Uterus (tissue), 4 donors: ENCODE measurements at places on chromosomes 12 and 14.

- H3K27ac ChIP-seq: no peak overlapping the region
- no peaks in the 10 kb centered on the region for H3K36me3 ChIP-seq
- no peaks in the 10 kb centered on the region for H3K27me3 ChIP-seq
- no peak overlapping the region for H3K4me3 ChIP-seq
- no peaks in the 10 kb centered on the region for H3K4me1 ChIP-seq
Measured at GRCh38 chr12:70883855-70884254, 36.7 kb downstream of the PTPRR start.

GRCh38 chr12:37548266-37548805 is 768.2 kb upstream of the ALG10B start:
- H3K27me3 ChIP-seq: no peaks in the 10 kb centered on the region
- H3K27ac ChIP-seq: no peak overlapping the region

- H3K27ac ChIP-seq: no peak overlapping the region
- no peak for DNase-seq
- no peak overlapping the region for H3K4me3 ChIP-seq
- H3K4me1 ChIP-seq: no peaks in the 10 kb centered on the region
- no peaks in the 10 kb centered on the region for H3K36me3 ChIP-seq
Measured at GRCh38 chr12:46676797-46677520, 148.8 kb downstream of the SLC38A4 start.

DNA sequence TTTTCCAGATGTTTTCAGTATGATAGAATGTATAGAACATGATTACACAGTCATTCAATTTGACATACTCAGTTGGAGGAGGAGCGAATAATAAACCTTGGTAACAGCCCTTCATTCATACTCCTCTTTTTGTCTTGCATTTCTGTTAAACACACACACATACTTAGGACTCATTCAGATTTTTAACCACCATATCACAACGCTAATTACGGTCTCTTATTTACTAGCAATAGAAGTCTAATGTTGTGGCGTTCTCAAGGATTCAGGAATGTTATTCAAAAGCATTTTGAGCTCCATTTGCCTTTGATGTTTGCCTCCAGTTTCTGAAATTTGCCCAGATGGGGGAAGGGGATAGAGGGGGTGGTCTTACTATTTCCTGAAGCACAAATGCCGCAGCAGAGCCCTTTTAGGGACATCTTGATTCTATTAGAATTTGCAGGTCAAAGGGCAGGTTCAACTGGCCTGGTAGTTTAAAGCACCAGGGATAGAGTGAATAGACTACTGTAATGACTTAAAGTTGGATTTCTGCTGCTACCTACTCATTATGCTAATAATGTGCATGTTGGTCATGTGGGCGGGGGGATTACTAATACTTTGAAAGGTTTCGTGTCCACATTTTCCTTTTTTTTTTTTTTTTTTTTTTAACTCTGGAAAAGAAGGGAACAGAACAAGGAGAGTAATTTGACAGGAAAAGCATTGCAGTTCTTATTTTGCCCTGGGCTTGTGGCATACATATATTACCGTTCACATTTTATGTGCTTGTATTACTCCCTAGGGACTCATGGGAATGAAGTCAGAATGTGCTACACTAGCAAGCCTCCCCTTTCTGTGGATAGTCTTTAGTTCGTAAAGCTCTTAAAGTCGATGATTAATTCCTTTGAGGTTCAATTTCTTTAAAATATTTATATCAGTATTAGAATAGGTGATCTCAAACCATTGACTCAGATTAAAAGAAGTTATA is 226.8 kb downstream of the FBXL14 start:
- DNase-seq: no peak
- H3K27me3 ChIP-seq: no peaks in the 10 kb centered on the region
- H3K27ac ChIP-seq: no peak overlapping the region
- no peaks in the 10 kb centered on the region for H3K4me1 ChIP-seq
- no peaks in the 10 kb centered on the region for H3K36me3 ChIP-seq

- no peaks in the 10 kb centered on the region for H3K4me1 ChIP-seq
- H3K27ac ChIP-seq: peak overlapping the region; percentile 80
- no peak overlapping the region for H3K4me3 ChIP-seq
- H3K27me3 ChIP-seq: no peaks in the 10 kb centered on the region
- DNase-seq: no peak
Measured at GRCh38 chr12:91276509-91276908, 93.9 kb upstream of the DCN start.

- no peak overlapping the region for H3K27ac ChIP-seq
- no peak overlapping the region for H3K4me3 ChIP-seq
- H3K36me3 ChIP-seq: no peaks in the 10 kb centered on the region
- no peaks in the 10 kb centered on the region for H3K27me3 ChIP-seq
Measured at GRCh38 chr12:21677622-21678277, 20.1 kb upstream of the LDHB start.

- no peaks in the 10 kb centered on the region for H3K27me3 ChIP-seq
- peak overlapping the region; percentile 38 for H3K4me3 ChIP-seq
- DNase-seq: no peak
- peak overlapping the region; percentile 95 for H3K27ac ChIP-seq
Measured at GRCh38 chr14:104966981-104967385, 11.2 kb downstream of the AHNAK2 start.

DNA sequence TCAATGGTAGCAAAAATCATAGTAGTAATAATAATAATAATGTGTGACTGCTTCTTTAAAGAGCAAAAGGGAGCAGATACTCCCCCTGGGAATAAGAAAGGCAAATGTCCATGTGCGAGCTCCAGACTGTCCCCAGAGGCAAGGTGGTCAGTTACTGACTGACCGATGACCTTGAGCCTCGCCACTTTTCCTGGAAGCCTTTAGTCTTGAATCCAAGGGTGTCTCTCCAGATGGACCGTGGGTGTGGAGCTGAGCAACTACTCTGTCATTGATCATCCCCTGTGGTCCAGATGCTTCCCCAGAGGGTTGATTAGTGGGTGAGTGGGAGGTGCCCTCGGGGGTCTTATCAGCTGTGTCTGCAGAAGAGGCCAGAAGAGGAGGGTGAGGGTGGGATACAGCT is 418.5 kb upstream of the TBX3 start:
- no peaks in the 10 kb centered on the region for H3K4me1 ChIP-seq
- no peak for DNase-seq
- no peak overlapping the region for H3K27ac ChIP-seq
- H3K27me3 ChIP-seq: no peaks in the 10 kb centered on the region
- no peak overlapping the region for H3K4me3 ChIP-seq

DNA sequence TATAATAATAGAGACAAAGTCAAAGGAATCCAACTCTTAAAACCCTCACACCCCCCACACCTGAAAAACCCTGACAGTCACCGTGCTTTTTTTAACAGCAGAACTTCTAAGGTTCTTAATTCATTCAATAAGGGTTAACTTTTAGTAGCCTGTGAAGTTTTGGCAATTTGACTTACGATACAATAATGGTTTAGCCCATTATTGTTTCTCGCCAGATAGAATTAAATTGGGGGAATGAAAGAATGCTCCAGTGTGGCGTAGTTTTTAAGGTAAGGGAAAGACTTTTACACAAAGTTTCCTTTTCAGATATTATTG is 604 bp upstream of the MAGOHB start:
- H3K4me3 ChIP-seq: peak overlapping the region; percentile 71
- DNase-seq: no peak
- no peaks in the 10 kb centered on the region for H3K27me3 ChIP-seq

DNA sequence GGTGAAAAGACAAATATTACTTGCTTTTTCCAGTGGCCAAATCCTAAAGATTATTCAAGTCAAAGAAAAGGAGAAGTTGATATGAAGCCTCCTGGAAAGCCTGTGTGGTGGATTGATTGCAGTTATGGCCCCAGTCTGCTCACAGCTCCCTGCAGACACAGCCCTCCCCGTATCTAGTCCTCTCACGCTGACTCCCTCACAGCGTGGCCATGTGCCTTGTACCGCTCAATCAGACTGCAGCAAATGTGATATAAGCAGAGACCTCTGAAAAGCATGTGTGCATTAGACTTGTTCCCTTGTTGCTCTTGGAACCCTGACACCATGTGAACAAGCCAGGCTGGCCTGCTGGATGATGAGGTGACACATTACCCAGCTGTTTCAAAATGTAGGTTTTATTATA is 398.0 kb upstream of the GARIN6 start:
- H3K4me1 ChIP-seq: no peaks in the 10 kb centered on the region
- no peak for DNase-seq
- H3K4me3 ChIP-seq: no peak overlapping the region
- H3K36me3 ChIP-seq: no peaks in the 10 kb centered on the region
- H3K27ac ChIP-seq: no peak overlapping the region

DNA sequence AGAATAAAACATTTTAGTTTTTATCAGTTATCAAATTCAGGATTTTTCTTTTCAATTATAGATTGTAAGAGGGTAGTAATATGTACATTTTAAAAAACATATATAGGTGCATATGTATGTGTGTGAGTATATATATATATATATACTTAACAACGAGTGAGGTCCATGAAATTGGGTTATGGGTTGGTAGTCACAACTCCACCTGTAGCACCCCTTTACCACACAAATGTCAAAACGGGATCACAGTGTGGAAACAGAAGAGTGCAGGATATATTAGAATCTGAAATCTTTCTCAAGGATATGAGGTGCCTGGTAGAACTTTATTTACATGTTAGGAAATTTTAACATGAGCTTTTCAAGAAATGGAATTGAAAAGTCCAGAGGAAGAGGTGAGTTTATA is 31.3 kb downstream of the MIA2 start:
- peak overlapping the region; percentile 9 for H3K4me3 ChIP-seq
- H3K36me3 ChIP-seq: no peaks in the 10 kb centered on the region
- H3K27ac ChIP-seq: no peak overlapping the region
- no peaks in the 10 kb centered on the region for H3K4me1 ChIP-seq
- no peaks in the 10 kb centered on the region for H3K27me3 ChIP-seq

DNA sequence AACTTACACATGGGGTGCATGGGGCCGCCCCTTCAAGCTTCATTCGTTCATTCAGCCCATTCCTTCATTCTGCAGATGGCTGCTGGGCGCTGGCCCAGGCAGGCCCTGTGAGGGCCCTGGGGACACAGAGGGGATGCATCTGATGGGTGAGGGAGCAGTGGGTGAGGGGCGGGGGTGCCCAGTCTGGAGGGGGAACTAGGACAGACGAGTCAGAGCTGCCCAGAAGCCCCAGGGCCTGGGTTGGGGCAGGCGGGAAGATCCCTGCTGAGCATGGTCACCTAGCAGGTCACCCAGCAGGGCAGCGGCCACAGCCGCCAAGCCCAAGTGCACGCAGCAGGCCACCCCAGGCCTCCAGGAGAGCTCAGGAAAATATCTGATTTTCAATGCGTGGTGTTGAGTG is 14.1 kb downstream of the TRMT61A start:
- peak overlapping the region; percentile 66 for H3K27ac ChIP-seq
- H3K4me3 ChIP-seq: no peak overlapping the region
- no peak for DNase-seq
- H3K4me1 ChIP-seq: peaks cover 59% of the 10 kb centered on the region
- H3K36me3 ChIP-seq: no peaks in the 10 kb centered on the region

- no peak overlapping the region for H3K27ac ChIP-seq
- H3K4me1 ChIP-seq: no peaks in the 10 kb centered on the region
- no peaks in the 10 kb centered on the region for H3K27me3 ChIP-seq
- no peaks in the 10 kb centered on the region for H3K36me3 ChIP-seq
- no peak for DNase-seq
- no peak overlapping the region for H3K4me3 ChIP-seq
Measured at GRCh38 chr12:81639196-81639595, 120.0 kb downstream of the PPFIA2 start.

- no peaks in the 10 kb centered on the region for H3K36me3 ChIP-seq
- H3K27ac ChIP-seq: no peak overlapping the region
- H3K4me3 ChIP-seq: no peak overlapping the region
- no peaks in the 10 kb centered on the region for H3K4me1 ChIP-seq
- no peak for DNase-seq
Measured at GRCh38 chr12:44157359-44157758, 321.5 kb downstream of the TMEM117 start.

- H3K4me1 ChIP-seq: no peaks in the 10 kb centered on the region
- peak overlapping the region; percentile 34 for H3K27ac ChIP-seq
- H3K36me3 ChIP-seq: no peaks in the 10 kb centered on the region
- no peaks in the 10 kb centered on the region for H3K27me3 ChIP-seq
- no peak overlapping the region for H3K4me3 ChIP-seq
Measured at GRCh38 chr12:105922670-105923102, 216.1 kb downstream of the NUAK1 start.

- DNase-seq: no peak
- H3K27ac ChIP-seq: no peak overlapping the region
- H3K27me3 ChIP-seq: no peaks in the 10 kb centered on the region
- no peaks in the 10 kb centered on the region for H3K36me3 ChIP-seq
- H3K4me1 ChIP-seq: no peaks in the 10 kb centered on the region
Measured at GRCh38 chr12:98260276-98260675, 255.1 kb upstream of the TMPO start.

DNA sequence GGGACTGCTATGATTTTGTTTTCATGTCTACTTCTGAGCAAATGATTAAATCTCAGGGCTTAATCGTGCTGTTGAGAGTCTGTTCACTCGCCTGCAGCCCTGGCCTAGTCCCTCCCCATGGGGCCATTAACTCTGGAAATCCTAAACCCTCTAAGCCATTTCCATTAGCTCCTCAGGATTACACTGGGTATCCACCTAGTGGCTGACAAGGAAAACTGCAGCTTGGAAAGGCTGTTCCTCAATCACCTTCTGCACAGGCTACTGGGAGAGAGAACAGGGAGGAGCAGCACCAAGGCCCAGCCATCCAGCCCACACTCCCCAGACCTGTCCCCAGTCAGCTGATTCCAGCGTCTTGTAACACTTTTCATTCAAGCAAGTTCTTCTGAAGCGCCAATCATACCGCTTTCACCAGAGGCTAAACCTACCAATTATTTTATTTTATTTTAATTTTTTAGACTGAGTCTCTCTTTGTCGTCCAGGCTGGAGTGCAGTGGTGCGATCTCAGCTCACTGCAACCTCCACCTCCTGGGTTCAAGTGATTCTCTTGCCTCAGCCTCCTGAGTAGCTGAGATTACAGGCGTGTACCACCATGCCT is 48.7 kb downstream of the NEUROD4 start:
- no peak overlapping the region for H3K27ac ChIP-seq
- no peaks in the 10 kb centered on the region for H3K4me1 ChIP-seq

- no peaks in the 10 kb centered on the region for H3K4me1 ChIP-seq
- DNase-seq: no peak
- H3K4me3 ChIP-seq: peak overlapping the region; percentile 75
- no peaks in the 10 kb centered on the region for H3K27me3 ChIP-seq
- no peaks in the 10 kb centered on the region for H3K36me3 ChIP-seq
- H3K27ac ChIP-seq: peak overlapping the region; percentile 99
Measured at GRCh38 chr12:55729819-55730818, 1.3 kb upstream of the CD63 start.
